ENCODE measurements at places on chromosomes 4 and X. TPM values are rescaled to one million over a fixed set of nuclear protein-coding genes. Genes with fewer than 3 reads are reported as not detected.

The SH3RF1 gene
- 12.8 TPM for total RNA-seq

The ZNF157 gene
- 5.0 TPM for total RNA-seq

The TMEM144 gene
- 4.4 TPM for total RNA-seq

The GCNA gene
- 5.3 TPM for total RNA-seq

The HDX gene
- 28.5 TPM for total RNA-seq

The XAGE1A gene
- not detected for total RNA-seq

The FGF13 gene
- 91.7 TPM for total RNA-seq

The G3BP2 gene
- total RNA-seq = 269 TPM

The NPY5R gene
- 13.1 TPM for total RNA-seq

The SCD5 gene
- 270 TPM for total RNA-seq
